ENCODE measurements at places on chromosomes 6 and 20.

DNA sequence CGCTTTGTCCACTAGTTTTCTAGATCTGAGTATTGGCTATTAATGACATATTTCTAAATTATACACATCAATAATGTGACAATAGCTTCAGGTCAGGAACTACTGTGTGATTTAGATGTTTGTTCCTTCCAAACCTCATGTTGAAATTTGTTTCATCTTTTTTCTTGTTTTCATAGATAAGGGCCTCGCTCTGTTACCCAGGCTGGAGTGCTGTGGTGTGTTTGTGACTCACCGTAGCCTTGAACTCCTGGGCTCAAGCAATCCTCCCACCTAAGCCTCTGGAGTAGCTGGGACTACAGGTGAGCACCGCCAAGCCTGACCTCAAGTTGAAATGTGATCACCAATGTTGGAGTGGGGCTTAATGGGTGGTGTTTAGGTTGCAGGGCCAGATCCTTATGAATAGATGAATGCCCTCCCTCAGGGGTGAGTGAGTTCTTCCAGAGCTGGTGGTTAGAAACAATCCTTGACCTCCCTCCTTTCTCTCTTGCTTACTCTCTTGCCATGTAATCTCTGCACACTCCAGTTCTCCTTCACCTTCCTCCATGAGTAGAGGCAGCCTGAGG is 5.9 kb upstream of the NQO2 start:
- no peak for DNase-seq

DNA sequence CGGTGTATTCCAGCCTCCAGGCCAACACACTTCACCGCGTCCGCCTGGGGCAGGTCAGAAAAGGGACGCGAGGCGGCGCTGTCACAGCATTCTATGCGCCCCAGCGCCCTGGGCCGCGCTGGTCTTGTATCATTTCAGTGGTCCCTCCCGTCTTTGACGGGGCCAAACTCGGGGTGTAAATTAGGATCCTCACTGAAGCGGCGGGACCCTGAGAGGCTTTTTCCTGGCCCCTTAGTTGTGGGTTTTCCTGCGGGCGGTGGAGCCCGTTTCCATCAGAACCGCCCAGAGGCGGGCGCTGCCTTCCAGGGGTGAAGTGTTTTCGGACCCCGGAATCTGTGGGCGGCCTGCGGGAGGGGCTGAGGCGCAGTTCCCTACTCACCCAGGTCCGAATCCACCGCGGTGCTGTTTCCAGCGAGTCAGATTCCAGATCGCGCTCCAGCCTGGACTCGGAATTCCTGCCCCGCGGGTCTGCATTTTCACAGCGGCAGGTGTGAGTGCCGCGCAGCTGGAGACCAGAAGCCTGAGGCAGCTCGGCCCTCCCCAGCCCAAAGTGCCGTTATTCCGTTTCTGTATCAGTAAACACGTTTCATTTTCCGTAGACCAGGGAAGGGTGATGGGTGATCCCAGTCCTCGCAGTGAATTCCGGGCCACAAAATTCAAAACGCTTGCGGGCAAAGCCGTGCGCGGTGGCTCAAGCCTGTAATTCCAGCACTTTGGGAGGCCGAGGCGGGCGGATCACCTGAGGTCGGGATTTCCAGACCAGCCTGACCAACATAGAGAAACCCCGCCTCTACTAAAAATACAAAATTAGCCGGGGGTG is 3.9 kb upstream of the MICB start:
- peak; percentile 78 for DNase-seq

DNA sequence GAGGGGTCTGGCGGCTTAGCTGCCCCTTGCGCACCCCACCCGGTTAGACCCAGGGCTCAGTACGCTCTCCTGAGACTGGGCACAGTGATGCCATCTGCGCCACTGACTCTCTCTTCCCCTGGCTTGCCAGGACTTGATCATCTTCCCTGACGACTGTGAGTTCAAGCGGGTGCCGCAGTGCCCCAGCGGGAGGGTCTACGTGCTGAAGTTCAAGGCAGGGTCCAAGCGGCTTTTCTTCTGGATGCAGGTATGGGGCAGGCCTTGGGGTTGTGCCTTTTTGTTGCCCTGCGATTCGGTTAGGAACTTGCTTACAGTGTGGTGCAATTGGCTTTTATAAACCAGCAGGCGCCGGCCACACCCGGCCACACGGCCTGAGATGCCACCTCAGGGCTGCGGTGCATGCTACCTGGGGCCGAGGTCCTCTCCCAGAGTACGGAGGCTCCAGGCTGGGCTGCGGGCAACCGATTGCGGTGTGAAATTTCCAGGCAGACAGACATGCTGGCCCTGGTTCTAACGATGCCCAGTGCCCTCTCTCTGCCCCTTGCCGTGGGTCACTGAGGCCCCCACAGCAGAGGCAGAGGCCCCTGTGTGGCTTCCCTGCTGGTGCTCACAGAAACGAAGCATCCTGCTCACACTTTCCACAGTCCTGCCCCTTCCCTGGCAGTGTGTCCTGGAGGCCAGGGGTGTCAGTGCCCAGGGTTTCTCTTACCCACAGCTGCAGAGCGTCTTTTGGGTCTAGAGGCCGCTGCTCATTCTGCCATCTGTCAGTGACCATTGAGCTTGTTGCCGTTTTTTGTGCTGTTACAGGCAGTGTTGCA is 1.7 kb downstream of the ADRM1 start:
- DNase-seq = no peak

DNA sequence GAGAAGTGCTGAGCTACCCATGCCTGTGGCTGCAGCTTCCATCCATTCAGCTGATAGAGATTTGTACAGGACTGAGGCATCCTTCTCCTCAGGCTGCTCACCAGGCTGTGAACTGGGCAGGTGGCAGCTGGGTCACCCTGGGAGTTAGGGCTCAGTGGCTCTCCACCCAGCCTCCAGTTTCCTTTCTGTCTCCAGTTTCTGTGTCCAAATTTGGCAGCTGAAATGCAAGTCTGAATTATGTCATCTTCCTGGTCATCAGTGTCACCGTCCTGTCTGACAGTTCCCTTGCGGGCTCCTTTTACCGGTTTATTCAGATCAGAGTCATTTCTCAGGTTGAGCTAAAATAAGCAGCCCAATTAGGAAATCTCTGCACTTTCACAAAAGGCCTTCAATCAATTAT is 93.3 kb downstream of the EDN1 start:
- DNase-seq = no peak

DNA sequence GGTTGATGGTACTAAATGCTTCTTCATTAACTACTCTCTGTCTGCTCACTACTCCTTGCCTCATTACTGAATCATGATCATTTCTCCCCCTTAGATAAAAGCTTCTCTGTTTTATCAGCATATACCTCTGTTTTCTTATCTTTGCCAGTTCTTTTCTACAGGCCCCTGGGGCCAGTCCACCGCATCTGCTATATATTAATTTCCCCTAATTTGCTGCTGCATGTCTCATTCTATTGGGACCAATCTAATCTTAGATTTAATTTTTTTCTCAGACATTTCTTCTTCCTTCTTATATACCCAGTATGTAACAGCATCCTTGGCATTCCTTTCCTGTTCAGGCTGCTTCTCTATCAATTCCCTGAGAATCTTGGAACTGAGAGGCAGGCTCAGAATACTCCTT is 51.2 kb downstream of the GRIK2 start:
- no peak for DNase-seq

- DNase-seq = no peak
These were observed 15.4 kb downstream of the EZR start for GRCh38 chr6:158803733-158804143.

DNA sequence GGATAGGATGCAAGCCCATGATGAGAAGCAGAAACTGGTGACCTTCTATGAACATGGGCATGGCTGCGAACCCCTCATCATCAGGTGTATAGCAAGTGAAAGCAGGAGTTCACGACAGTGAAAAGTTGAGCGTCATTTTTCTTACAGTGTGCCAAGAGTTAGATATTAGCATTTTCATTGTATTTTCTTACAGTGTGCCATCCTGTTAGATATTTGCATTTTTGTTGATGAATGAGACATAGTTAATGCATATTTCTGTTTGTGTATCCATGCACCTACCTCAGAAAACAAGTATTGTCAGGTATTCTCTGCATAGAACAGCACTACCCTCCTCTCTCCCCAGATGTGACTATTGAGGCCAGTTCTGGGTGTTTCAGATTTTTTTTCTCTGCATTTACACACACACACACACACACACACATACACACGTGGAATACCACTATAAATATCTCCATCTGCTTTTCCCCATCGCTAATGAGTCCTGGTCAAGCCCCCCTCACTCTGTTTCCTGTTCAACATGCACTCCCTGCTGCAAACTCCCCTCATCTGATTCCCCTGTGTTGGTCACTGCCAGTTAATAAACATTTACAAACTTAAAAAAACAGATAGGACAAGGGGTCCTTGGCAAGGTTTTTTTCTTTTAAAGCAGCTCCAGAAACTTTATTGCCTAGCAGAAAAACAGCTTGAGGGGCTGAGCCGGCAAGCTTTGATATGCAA is 41.7 kb downstream of the PLN start:
- DNase-seq = no peak
